ENCODE measurements at places on chromosomes 3 and 15. TPM values are rescaled to one million over a fixed set of nuclear protein-coding genes. Genes with fewer than 3 reads are reported as not detected.

DUOX1 gene
- total RNA-seq, result 0.34 TPM

SLC22A14 gene
- total RNA-seq, result 0.14 TPM

CD276 gene
- total RNA-seq, result 0.67 TPM

EHHADH gene
- 6.9 TPM for total RNA-seq

STRA6 gene
- 0.46 TPM for total RNA-seq

WNT5A gene
- total RNA-seq, result 0.51 TPM

SEMA5B gene
- not detected for total RNA-seq

TRPM1 gene
- not detected for total RNA-seq

CLDN18 gene
- not detected for total RNA-seq

VPS8 gene
- total RNA-seq, result 104 TPM

ZNF502 gene
- 2.3 TPM for total RNA-seq

TMEM207 gene
- total RNA-seq, result not detected

MAPKBP1 gene
- total RNA-seq, result 17.7 TPM

LMAN1L gene
- 0.72 TPM for total RNA-seq

OSTN gene
- total RNA-seq, result not detected

TF gene
- 1.7 TPM for total RNA-seq

STRIT1 gene
- total RNA-seq, result not detected

RASGRF1 gene
- total RNA-seq, result not detected

IMP3 gene
- 61.0 TPM for total RNA-seq

TMEM266 gene
- not detected for total RNA-seq

CASR gene
- 0.17 TPM for total RNA-seq

FGF12 gene
- total RNA-seq, result not detected

SSUH2 gene
- 0.49 TPM for total RNA-seq

TGM4 gene
- total RNA-seq, result not detected

TJP1 gene
- total RNA-seq, result 0.24 TPM

PLA2G4E gene
- total RNA-seq, result not detected

CYP1A1 gene
- total RNA-seq, result 3.4 TPM

DHFR2 gene
- 8.1 TPM for total RNA-seq

ANKRD63 gene
- total RNA-seq, result not detected

Measured in activated T-cell treated with anti-CD3 and anti-CD28 coated beads, Interleukin-2, amount 50 U/mL, for 72 hours (primary cell).